GM12864 (cell line): ENCODE measurements at places on chromosomes 13 and 19.
A peak's percentile ranks its signal among the peaks of the same experiment; 100 is the strongest.

- no peak for DNase-seq
Measured at GRCh38 chr13:109212650-109213049, 573.7 kb downstream of the IRS2 start.

GRCh38 chr13:73924607-73925006, 209.6 kb downstream of the KLF12 start:
- DNase-seq = peak; percentile 31

DNA sequence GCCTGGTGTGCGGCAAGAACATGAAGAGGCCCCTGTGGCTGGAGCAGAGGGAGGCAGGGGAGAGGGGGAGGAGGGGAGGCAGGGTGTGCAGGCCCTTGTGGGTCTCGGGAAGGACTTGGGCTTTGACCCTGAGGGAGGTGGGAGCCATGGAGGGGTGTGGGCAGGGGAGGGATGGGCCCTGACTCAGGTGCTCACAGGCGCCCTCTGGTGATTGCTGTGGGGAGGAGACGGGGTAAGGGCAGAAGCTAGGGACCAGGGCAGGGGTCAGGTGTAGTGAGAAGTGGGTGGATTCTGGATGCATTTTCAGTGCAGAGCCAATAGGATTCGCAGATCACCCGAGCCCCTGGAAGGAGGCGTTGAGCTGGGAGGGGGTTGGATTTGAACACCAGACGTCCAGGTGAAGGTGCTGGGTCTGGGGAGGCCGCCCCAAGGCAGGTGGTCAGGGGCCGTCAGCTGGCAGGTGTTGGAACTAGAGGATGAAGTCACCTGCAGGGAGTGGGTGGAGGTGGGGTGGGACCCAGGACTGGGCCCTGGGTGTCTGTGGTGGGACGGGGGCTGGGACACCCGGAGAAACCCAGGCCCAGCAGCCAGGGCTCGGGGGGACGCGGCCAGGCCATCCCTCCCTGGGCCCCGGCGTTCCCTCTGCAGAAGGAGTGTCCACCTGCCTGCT, 185.4 kb downstream of the KDM4B start:
- DNase-seq = no peak

DNA sequence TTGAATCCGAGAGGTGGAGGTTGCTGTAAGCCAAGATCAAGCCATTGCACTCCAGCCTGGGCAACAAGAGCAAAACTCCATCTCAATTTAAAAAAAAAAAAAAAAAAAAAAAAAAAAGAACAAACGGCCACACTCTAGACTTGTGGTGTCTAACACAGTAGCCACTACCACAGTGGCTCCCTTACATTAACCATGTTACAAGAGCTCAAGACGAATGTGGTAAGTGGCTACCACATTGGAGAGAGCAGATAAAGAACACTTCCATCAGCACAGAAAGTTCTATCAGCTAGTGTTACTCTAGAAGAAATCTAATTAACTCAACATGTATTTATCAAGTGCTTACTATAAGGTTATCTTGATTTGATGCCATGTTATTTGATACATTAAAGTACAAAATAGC, 11.5 kb downstream of the XPO4 start:
- no peak for DNase-seq

DNA sequence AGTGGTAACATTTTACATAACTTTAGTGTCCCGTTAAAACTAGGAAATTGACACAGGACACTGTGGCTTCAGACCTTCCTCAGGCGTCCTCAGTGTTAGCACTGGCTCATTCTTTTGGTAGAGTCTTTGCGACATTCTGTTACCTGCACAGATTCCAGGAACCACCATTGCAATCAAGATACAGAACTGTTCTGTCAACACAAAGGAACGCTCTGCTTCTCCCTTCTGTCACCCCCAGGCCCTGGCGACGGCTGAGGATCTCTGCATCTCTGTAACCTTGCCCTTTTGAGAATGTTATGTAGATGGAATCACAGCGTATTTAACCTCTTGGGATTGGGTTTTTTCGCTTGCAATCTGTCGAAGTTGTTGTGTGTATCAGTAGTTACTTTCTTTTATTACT, 22.6 kb downstream of the KDM4B start:
- DNase-seq = no peak
